ENCODE measurements at places on chromosomes 5 and 9.
A peak's percentile ranks its signal among the peaks of the same experiment; 100 is the strongest.

GRCh38 chr5:41686767-41687166 is 176.4 kb upstream of the PLCXD3 start:
- no peak for DNase-seq

- DNase-seq, result no peak
Observed at GRCh38 chr9:17625644-17626388, 47.0 kb downstream of the SH3GL2 start.

GRCh38 chr5:115452536-115453235 is 91.9 kb downstream of the FEM1C start:
- DNase-seq, result no peak

GRCh38 chr5:177409043-177409801 is at the start of gene F12:
Gene F12 (minus strand): TSS chr5:177409564. CDS start chr5:177409527, 37 bp downstream.
- DNase-seq, result no peak

DNA sequence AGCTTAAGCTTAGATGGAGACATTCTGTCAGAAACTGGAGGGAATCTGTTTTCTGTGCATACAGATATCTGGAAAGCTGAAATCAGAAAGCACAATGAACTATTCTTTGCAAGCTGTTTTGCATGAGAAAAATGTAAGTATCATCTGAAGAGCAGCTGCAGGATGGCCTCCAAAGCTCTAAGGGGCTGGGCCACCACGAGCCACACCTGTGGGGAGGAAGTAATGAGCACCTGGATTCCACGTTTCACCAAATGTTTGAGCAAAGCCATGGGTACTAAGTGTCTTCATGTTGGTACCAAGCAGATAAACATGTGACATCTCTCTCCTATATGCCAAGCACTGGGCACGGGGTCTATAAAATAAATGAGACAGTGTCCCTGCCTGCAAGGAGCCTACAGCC is 199.3 kb downstream of the TTLL11 start:
- DNase-seq, result no peak

- no peak for DNase-seq
Observed at GRCh38 chr9:89464300-89464901, 33.5 kb downstream of the SEMA4D start.

DNA sequence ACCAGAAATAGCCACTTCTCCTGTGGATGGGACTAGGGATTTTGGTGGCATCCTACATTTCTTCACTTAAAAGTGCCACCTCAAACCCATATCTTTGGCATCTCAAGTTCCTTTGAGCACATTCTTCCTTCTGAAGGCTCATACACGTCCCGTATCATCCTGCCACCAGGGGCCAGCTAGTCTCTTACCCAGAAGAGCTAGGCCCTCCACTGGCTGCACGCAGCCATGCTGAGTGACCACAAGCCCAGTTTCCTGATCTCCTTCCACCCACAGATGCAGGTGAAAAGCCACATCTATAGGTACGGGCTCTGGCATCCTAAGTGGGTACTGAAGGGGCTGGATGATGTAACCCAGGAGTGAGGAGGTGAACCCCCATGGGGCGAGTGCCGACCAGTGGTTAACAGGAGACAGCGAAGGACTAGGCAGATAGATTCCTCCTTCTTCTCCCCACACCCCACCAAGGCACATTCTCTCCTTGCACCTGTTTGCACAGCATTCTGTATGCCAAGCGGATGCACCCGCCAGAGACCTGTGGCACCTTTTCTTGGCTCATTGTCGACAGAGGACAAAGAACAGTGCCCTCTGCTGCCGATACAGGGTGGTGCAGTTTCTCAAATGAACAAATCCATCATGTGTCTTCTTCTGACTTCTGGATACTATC is 14.4 kb upstream of the SCGB3A1 start:
- DNase-seq, result peak; percentile 81

- DNase-seq, result no peak
Observed at GRCh38 chr9:6450641-6451375, 37.8 kb downstream of the UHRF2 start.

GRCh38 chr9:27329291-27329690 is 32.3 kb upstream of the EQTN start:
- no peak for DNase-seq

DNA sequence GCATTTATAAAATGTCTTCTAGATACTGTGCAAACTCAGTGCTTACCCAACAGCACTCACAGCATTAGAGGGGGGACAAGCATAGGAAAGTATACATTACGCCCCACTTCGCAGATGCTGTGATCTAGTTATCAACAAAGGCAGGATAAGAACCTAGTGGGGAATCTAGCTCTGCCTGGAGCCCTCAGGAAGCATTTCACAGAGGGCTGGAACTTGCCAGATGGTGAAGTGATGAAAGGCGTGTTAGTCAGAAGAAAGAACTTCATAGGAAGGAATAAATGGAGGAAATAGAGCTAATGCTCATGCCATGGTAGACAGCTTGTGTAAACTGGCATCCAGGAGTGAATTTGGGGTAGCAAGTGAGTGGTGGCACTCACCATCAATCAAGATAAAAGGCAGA is 25.8 kb downstream of the DIRAS2 start:
- no peak for DNase-seq

DNA sequence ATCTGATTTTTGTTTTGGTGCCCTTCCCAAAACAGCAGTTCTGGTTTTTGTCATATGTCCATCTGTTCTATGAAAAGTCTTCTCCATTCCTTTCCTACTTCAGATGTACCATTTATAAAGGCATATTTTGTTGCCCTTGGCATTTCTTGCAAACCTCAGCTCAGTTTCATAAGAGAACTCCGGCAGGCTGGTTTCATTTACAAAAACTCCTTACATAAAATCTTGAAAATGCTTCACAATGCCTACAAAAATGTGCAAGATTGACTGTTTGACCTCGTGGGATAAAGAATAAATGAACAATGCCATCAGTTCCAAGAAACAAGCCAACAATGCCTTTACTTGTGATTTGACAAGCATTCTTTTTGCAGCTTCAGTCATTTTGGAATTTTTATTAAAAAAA is 39.1 kb upstream of the CTNNAL1 start:
- DNase-seq, result no peak

- DNase-seq, result no peak
Observed at GRCh38 chr5:21831145-21831787, 1021.9 kb downstream of the CDH12 start.

- DNase-seq, result no peak
Observed at GRCh38 chr9:19641046-19641445, 147.8 kb downstream of the SLC24A2 start.

DNA sequence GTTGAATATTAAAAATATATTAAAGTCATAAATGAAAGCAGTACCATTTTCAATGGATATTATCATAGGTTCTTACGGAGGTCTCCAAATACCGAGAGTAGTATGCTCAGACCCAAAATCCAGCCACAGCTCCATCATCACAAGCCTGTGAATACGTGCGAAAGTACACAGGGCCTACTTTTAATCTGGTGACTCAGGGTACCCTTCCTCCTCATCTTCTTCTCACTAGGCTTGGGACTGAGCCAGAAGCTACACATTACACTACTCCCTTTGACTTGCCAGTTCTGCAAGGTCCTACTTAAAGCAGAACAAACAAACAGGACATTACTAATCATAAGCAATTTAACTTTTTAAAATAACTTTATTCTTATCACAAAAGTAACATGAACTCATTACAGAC is 7.6 kb upstream of the RIC1 start:
- no peak for DNase-seq

DNA sequence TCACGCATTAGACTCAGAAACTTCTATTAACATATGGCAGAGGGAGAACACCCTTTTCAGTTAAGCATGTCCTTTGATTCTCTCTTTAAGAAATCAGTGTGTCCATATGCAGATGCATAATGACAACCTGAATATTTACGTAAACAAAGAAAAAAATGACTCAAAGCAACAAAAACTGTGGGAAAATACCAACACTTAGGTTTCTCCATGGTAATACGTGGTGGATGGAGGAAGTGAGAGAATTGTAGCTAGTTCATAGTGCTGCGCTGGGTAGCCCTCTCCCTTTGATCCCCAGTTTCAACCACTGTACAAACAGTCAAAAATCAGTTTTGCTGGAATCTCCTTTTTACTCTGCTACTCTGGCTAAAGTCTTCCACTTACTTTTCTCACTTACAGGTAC is 2.0 kb upstream of the MAP3K1 start:
- no peak for DNase-seq

- DNase-seq, result peak; percentile 90
Observed at GRCh38 chr5:157670662-157671591, at the start of gene C5orf52. Gene C5orf52 (plus strand): TSS chr5:157671533. CDS start chr5:157671615, 82 bp downstream.

DNA sequence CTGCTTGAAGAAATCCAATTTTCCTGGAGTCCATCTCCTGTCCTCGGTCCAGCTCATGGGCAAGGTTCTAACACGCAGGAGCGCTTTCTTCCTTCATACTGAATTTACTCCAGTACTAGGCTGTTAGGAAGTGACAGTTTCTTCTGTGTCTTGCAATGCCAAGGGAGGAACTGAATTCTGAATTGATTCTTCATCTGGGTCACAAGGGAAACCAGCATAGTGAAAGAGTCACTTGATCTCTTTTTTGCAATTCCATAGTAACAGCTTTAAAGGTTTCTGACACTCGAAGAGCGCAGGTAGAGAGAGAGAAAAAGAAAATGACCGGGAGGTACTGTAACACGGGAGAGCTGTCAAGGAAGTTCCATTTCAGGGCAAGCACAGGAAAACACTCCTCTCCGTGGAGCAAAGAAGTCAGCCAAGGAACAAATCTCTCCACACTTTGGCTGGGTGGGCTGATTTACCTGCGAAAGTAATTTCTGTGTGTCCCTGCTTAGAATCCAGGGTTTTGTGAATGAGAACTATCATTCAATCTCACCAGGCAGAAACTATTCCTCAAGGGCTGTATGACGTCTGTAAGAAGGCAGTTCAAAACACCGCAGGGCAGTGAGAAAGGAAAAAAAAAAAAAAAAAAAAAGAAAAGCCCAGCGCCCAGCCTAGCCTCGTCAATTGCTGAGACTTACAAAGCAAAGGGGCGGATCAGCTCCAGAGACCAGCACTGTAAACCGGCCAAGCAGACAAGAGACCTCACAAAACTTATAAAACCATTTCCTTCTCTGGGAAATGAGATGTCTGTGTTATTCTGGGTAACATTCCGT is 617.8 kb downstream of the PDE4D start:
- DNase-seq, result peak; percentile 78

GRCh38 chr5:9405196-9405754 is 140.6 kb downstream of the SEMA5A start:
- DNase-seq, result no peak

GRCh38 chr9:127574072-127574993 is 37.7 kb upstream of the STXBP1 start:
- no peak for DNase-seq

DNA sequence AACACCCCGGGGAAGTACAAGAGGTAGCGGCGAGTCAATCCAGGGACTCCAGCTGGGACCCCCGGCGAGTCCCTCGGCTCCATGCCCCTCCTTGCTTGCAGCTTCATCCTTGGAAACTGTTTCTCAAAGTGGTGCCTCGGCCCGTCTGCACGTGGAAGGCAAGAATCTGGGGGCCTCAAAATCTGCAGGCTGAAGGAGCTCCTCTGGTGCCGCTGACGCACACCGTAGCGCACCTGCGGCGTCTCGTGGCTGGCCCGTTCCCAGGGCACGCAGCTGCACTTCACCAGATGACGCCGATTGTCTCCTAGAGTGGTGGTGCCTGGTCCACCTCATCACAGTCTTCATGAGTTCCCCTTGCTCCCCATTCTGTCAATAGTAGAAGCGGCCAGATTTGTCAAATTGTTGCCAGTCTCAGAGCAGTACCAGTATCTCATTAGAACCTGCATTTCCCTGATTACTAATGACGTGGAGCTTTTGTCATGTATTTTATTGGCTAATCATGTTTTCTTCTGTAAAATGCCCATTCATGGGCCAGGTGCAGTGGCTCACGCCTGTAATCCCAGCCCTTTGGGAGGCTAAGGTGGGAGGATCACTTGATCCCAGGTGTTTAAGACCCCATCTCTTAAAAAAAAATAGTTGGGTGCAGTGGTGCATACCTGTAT is 38.6 kb downstream of the GTF3C4 start:
- no peak for DNase-seq

DNA sequence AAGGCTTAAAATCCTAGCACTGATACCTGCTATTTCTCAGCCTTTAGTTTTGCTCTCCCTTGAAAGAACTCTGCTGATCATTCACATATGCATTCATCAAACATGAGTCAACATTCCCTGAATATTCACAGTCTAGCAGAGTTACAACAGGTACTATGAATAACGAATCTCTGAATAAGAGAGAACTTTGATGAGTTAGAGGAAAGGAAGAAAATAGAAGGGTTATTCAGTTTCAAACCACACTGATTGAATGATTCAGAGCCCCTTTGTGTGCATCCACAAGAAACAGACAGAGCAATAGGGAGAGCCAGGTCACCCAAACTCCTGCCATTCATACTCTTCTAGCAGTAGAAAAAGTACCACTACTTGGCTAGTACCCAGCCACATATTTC is 36.0 kb downstream of the FOXD1 start:
- DNase-seq, result no peak
